ENCODE measurements at places on chromosomes 16 and 17. TPM values are rescaled to one million over a fixed set of nuclear protein-coding genes. Genes with fewer than 3 reads are reported as not detected.

Gene PIMREG
- 20.4 TPM for total RNA-seq

Gene KRT222
- total RNA-seq = not detected

Gene JMJD6
- total RNA-seq = 61.2 TPM

Gene KRT40
- not detected for total RNA-seq

Gene KRT20
- not detected for total RNA-seq

Gene RTN4RL1
- total RNA-seq = 0.10 TPM

Gene MAP2K6
- 11.6 TPM for total RNA-seq

Gene ZNF423
- total RNA-seq = not detected

Gene RNF222
- total RNA-seq = 0.29 TPM

GRCh38 chr16:86517652-86518258 is 7.4 kb downstream of the FOXF1 start:
- DNase-seq = peak; percentile 52

GRCh38 chr17:63826468-63827001 is 696 bp upstream of the PSMC5 start:
- no peak for DNase-seq

DNA sequence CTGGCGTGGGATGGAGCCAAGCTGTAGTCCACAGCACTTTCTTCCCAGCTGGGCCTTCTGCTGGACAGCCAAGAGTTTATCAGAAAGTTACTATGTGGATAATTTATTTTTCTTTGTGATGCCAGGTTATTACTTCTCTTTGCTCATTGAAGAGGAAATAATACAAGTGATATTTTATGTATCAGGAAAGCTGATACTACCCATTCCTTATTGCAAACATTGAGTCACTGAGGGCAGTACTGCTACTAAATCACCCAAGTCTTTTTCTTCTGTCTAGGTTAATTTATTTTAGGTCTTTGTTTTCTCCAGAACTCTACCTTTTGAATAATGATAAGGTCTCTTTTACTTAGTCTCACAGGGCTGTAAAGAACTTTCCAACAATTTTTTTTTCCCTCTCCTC is 8.3 kb downstream of the NUP93 start:
- no peak for DNase-seq

DNA sequence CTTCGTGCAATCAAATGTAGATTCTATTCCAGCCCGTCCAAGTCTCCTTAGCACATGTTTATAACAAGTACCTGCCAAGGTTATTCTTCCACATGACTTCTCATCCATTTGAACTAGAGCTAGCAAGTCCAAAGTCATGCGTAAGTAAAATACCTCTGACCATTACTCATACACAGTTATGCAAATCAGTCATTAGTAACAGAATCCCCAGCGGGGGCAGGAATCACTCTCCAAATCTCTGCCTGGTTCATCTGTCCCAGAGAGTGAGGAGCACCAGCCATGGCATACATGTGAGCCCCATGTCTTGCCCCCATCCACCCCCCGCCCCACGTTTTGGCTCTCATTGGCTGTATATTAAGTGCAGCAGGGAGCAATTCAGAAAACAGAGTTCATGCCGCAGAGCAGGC is 27.7 kb downstream of the SRL start:
- no peak for DNase-seq

DNA sequence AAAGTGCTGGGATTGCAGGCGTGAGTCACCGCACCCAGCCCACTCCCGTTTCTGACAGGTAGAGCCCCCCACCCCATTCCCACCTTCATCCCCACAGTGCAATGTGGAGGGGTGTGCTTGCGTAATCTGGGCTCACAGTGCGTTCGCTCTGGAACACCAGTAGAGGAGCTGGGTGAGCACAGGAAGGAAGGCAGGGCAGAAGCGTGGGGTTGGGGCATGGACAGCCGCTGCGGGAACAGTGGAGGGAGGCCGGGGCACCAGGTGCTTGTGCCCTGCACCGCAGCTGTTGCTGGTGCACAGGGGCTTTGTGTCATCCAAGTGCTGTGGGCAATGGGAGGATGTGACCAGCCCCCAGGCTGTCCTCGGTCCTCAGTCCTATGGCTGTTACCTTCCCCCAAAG is 24.7 kb downstream of the KDM8 start:
- no peak for DNase-seq

DNA sequence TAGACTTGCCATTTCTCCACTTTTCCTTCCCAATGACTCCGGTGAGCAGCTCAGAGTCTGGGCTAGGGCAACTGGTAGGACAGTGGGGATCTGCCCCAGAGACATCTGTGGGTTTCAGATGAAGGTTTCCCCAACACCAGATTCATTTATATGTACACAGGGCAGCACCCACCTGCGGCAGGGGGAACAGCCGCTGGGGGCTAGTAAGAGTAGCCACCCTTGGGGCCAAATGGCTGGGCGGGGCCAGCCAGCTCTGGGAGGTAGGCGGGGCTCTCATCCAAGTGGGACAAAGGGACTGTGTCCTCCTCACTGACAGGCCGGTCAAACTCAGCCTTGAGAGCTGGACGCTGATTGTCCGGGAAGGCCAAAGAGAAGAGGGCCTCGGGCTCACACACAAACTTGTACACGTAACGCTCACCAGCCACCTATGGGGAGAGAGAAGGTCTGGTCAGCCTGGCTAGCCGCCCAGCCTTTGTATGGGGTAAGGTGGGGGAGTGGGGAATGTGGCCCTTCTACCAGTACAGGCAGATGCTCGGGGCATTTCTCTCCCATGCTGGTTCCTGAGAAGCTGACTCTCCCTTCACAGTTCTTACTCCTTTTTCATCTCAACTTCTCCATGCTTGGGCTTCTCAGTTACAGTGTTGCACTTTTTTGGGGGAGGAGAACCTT is 17.7 kb downstream of the ETV4 start:
- no peak for DNase-seq

DNA sequence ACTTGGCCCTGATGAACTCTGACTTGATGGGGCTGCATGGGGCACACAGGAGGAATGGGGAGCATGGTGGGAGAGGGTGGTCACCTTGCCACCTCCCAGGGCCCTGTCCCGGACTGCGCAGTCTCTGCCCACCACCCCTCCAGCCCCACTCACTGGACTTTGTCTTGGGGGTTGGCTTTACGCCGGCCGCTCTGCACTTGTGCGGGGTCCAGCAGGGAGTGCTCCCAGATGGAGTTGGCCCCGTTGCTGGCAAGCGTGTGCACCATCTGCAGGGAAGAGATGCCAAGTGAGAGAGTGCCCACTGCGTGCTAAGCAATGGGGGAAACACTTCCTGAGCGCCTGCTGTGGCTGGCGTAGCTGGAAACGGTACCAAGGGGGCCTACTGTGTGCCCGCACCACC is 6.7 kb downstream of the GIT1 start:
- DNase-seq = no peak
